ENCODE measurements at places on chromosomes 7 and 10.

- no peak for DNase-seq
Observed at GRCh38 chr10:69801094-69801433, 642 bp upstream of the COL13A1 start.

- DNase-seq, result peak; percentile 2
Observed at GRCh38 chr10:67668448-67668847, 27.5 kb downstream of the CTNNA3 start.

GRCh38 chr10:5284311-5285057, 80.3 kb upstream of the UCN3 start:
- peak; percentile 50 for DNase-seq

GRCh38 chr10:45096001-45096400, 95.3 kb downstream of the ZNF22 start:
- DNase-seq, result no peak

DNA sequence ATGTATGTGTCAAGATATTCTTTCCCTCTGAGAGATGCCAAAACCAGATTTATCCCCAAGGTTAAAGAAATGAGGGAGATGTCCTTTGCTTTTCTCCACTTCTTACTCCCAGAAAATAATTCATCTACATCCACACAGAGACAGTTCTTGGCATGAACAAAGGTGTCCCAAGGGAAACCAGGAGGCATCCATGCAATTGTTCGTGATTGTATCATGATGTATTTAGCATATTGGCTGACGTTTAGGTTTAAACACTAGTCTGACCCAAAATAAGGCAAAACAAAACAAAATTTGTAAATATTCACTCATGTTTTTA, 223.9 kb downstream of the C7orf25 start:
- no peak for DNase-seq

DNA sequence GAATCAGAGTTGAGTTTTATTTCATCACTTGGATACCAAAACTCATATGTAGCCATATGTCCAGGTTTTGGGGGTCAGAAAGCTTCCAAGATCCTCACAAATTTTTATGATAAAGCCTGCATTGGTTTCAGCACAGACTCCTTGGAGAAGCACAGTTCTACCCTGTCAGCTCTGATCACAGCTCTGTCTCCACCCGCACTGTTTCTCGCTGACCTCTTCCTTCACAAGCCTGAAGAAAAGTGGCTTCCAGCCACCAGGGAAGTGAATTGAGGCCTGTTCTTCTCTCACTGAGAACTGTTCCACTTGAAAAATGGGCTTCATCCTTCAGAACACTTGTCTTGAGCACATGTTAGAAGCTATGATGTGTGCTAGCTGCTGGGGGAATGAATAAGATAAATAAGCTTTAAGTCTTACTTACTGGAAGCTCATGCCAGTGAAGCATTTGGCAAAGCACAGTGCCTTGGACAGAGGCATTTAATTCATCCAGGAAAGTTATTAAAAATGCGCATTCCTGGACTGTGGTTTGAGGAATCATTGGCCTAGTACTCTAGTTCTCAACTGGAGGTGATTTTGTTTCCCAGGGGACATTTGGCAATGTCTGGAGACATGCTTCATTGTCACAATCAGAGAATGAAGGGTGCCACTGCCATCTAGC, 133.6 kb downstream of the BMPER start:
- DNase-seq, result peak; percentile 51

GRCh38 chr7:107236862-107237261, 68.1 kb downstream of the HBP1 start:
- no peak for DNase-seq

DNA sequence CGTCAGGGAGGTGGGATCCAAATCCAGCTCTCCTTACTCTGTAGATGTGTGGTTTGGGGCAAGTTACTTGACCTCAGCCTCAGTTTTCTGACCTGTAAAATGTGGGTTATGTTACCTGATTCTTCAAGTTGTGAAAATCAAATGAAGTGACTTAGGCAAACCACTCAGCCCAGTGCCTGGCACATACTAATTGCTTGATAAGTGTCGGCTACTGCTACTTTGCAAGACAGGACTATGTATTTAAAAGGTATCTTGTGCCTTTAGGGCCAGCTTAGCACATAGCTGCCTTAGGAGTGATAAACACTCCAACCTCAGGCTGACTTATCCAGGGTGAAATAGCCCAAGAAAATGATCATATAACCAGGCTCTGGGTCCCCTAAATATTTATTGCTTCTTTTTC, 42.9 kb downstream of the GOLGA7B start:
- no peak for DNase-seq

GRCh38 chr10:107914450-107915214, 750.1 kb upstream of the SORCS1 start:
- DNase-seq, result no peak

DNA sequence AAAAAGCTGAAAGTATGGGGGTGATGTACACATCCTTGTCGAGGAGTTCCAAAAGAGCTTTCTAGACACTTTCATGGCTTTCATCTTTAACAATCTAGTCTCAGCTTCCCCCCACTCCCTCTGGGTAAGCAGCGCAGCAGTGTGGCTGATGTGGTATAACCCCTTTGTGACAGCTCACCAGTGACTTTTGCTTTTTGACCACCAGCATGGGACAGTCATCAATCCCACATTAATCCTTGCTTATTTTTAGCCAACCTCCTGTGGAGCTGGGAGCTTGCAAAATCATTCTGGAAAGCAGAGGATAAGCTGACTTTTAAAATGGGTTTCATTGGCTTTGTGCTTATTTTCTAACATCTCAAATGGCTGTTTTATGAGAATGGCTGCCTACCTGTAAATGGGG, 272.7 kb downstream of the HDAC9 start:
- DNase-seq, result no peak

- DNase-seq, result no peak
Observed at GRCh38 chr7:80699045-80699638, 60.7 kb downstream of the CD36 start.

DNA sequence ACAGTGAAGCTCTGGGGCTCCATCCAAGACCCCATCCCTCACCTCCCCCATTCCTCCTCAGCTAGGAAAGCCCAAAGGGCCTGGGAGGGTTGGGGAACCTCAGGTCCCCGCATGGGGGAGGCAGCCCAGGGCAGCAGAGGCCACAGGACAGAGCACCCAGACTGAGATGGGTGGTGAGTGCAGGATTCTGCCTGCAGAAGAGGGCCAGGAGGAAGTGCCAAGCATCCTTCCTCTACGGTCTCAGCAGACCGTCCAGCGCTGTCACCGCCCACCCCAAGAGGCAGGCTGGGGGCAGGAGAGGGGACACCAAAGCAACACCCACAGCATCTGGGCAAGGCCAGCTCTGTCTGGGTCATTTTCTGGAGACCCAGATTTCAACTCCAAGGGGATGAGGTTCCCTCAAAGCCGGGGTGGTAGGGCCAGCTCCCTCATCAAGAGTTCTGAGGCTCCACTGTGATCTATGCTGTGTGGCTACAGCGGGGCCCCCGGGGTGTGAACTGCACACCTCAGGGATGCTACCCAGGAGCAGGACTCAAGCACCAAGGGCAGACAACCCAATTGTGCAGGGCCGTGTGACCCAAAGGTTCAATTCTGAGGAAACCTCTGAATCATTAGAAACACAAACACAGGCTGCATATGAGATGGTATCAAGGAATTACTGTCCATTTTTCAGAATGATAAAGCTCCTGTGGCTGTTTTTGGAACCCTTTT, 46.8 kb downstream of the CAMK2B start:
- no peak for DNase-seq

- DNase-seq, result no peak
Observed at GRCh38 chr10:91564508-91564907, 68.4 kb downstream of the PPP1R3C start.

DNA sequence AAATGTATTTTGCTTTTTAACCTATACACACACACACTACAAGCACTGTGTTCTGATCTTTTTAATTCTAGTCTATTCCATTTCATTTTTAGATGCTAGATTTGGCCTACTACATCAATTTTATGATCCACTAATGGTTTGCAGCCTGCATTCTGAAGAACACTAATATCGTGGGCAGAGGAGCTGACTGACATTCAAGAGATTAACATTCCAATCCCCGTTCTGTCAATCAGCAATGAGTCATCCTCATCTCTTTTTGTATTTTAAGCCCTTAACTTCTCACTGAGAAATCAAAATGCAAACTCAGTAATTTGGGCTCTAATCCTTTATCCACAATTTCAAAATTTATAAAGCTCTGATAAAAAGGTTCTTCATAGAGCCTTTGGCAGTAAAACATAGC, 47.1 kb upstream of the GAD2 start:
- DNase-seq, result no peak

GRCh38 chr7:121369462-121369861, 26.6 kb downstream of the FAM3C start:
- no peak for DNase-seq

DNA sequence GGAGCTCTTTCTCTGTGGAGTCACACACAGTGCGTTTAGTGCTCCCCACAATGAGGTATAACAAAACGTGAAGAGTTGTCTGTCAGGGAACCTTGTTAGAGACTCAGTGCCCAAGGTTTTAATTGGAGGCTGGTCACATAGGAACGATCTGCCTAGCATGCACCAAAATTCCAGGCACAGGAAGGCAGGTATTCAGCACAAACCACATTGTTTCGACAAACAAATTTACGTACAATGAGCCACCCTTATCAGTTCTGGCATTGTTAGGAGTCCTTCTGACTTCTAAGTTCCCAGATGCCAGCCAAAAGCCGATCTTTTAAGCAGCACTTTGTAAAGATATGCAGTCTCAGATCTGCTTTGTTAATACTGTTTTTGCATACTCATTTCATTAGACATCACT, 414.2 kb upstream of the MTPN start:
- DNase-seq, result no peak

- DNase-seq, result no peak
Observed at GRCh38 chr10:66777665-66778064, 148.2 kb upstream of the LRRTM3 start.

GRCh38 chr7:54643064-54643463, 100.9 kb downstream of the VSTM2A start:
- DNase-seq, result no peak

DNA sequence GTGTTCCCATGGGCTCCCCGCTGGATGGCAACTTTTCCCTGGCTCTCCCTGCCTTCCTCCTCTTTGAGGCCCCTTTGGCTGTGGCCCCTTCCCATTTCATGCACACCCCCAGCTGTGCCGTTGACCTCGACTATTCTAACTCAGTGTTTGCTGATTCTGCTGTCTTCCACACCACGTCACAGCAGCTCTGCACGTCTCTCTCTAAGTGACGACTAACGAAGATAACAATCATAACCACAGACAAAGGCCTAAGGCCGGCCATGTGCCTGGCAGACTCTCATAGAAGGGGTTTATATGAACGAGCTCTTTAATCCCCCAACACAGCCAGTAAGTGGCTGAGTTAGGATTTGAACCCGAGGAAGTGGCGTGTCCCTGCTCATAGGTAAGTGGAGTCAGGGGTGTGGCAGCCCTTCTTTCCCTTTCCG, 151.5 kb upstream of the SHH start:
- DNase-seq, result no peak

- DNase-seq, result no peak
Observed at GRCh38 chr7:100824499-100825214, 2.7 kb downstream of the EPHB4 start.

GRCh38 chr10:62093863-62094291, 174.8 kb downstream of the RTKN2 start:
- peak; percentile 64 for DNase-seq

- peak; percentile 61 for DNase-seq
Observed at GRCh38 chr7:48180981-48181380, 9.7 kb downstream of the ABCA13 start.

GRCh38 chr7:159093351-159093971, 51.2 kb downstream of the VIPR2 start:
- no peak for DNase-seq

DNA sequence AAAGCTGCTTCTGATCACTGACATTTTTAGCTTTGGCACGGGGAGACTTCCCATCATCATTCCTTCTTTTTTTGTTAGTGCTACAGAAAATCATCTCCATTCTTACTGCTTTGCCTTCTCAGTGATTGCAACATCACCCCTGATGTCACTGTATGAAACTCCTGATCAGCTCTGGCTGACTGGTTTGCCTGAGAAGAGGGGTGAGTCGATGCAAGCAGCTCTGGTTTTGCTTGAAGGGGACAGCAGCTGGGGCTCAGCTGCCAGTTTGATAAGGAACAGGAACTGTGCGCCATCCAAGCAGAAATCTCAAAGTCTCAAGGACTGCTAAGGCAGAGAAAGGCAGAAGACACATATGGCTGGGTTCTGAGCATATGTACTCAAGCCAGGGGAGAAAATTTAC, 808.5 kb upstream of the CELF2 start:
- no peak for DNase-seq

DNA sequence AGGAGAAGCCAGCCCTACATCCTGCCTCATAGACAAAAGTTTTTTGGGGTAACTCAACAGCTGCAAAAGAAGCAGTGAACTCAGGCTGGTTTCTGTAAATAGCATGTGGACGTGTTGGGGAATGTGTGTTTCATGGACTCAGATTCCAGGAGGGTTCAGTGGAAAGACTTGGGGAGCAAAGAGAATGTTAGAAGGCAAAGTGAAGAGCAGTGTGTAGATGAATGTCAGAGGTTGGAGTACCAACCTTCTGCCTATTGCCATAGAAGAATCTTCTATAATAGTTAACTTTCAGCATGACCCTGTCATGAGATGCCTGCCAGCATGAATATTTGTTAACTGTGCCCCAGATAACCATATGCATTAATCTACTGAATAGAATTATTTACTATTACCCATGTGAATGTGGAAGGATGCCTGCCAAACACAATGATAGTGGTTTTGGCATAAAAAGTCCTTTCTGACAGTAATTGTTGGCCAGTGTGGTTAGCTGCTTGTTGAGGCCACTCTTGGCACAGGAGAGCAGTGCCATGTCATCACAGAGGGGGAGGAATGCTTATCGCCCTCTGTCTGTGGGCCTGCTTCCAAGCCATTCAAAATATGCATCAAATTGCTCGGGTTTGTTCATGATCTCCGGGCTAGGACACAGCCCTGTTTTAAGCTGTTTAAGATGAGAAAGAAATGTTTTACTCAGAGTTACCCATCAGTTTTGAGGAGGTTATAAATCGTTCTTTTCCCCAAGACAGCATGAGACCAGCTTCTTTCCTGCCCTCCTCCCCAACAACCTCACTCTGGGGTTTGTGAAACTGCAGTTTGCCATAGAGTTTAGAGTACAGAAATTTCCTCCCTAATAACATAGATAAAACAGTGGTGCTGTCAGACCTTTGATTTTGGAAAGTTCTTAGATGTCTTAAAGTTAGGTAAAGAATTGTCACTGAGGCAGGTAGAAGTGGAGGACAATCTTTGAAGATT, 165.3 kb downstream of the WNT2 start:
- DNase-seq, result peak; percentile 92

All from GM04503 (cell line).